Transverse colon (tissue), 4 donors: ENCODE measurements at places on chromosomes 2 and 18. TPM values are rescaled to one million over a fixed set of nuclear protein-coding genes. Genes with fewer than 3 reads are reported as not detected.

Gene NPHP1
- total RNA-seq, result 0.60 TPM

GRCh38 chr2:160427629-160428404, 65.8 kb downstream of the RBMS1 start:
- H3K27me3 ChIP-seq, result peaks cover 55% of the 10 kb centered on the region
- H3K4me1 ChIP-seq, result peaks cover 46% of the 10 kb centered on the region
- H3K4me3 ChIP-seq, result no peak overlapping the region
- peak; percentile 29 for DNase-seq

- no peaks in the 10 kb centered on the region for H3K4me1 ChIP-seq
- DNase-seq, result no peak
These were observed 35.7 kb downstream of the AMER3 start for GRCh38 chr2:130790804-130791616.

GRCh38 chr18:9655232-9655767, 40.9 kb upstream of the PPP4R1 start:
- no peaks in the 10 kb centered on the region for H3K27me3 ChIP-seq
- no peak overlapping the region for H3K4me3 ChIP-seq
- no peak for DNase-seq
- H3K36me3 ChIP-seq, result no peaks in the 10 kb centered on the region

DNA sequence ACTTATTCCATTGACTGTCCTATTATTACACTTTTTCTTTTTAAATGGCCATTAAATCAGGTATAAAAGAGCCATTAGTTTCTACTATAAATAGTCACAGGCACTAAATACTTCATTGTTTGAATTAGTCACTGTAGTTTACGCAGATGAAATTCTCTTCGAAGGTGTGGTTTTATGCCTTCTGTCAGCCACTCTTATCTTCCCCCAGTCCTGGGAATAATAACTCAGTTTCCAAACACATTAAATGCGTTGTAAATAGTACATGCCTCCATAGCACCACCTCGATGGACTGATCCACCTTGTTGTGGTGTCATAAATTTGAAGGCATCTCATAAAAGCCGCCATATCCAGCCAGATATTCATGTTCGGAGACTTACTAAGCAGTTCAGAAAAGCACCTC, 72.1 kb upstream of the PARD3B start:
- DNase-seq, result no peak
- H3K4me1 ChIP-seq, result no peaks in the 10 kb centered on the region
- H3K36me3 ChIP-seq, result no peaks in the 10 kb centered on the region
- no peak overlapping the region for H3K27ac ChIP-seq
- H3K4me3 ChIP-seq, result no peak overlapping the region
- H3K27me3 ChIP-seq, result no peaks in the 10 kb centered on the region

DNA sequence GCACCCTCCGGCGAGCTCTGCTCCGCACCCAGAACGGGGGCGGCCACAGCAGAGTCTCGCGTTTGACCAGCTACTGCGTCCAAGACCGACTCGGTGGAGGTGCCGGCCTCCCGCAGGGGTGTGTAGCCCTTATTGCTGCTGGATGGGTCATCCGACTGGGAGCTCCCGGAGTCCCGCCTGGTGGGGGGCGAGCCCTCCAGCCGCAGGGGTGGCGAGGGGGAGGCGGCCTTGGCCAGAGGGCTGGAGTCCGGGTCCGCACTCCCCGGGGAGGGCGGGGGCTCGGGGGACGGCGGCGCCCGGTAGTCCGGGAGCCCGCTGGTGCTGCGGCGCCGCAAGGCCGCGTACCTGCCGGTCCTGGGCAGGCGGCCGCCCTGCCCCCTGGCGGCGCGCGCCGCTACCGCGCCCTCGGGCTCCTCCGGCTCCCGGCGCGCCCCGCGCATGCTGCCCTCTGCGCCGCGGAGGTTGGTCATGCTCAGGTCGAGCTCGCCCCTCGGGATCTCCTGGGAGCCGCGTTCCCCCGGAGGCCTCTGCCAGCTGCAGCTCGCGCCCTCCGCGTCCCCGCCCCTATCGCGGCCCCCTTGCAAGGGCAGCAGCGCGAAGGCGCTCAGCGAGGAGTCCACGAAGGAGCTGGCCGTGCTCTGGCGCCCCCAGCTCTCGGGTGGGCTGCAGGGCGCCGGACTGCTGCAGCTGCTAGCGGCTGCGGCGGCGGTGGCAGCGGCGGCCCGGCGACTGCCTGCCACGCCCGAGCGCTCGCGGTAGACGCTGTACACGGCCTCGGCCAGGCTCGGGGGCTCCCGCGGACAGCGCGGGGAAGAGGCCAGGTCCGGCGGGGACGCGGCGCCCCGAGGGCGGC, 4.8 kb downstream of the TMEM200C start:
- H3K4me1 ChIP-seq, result no peaks in the 10 kb centered on the region
- no peaks in the 10 kb centered on the region for H3K36me3 ChIP-seq
- H3K27me3 ChIP-seq, result peaks cover 91% of the 10 kb centered on the region
- no peak for DNase-seq
- no peak overlapping the region for H3K27ac ChIP-seq
- no peak overlapping the region for H3K4me3 ChIP-seq
